GM23248 (cell line): ENCODE measurements at places on chromosomes 2 and 18.

GRCh38 chr2:79389481-79389880 is 123.4 kb upstream of the CTNNA2 start:
- no peaks in the 10 kb centered on the region for H3K4me1 ChIP-seq
- H3K36me3 ChIP-seq = no peaks in the 10 kb centered on the region
- DNase-seq = no peak
- no peak overlapping the region for H3K4me3 ChIP-seq

- H3K4me3 ChIP-seq = no peak overlapping the region
- H3K4me1 ChIP-seq = peaks cover 17% of the 10 kb centered on the region
- peaks cover 19% of the 10 kb centered on the region; the same call in 1 of the 2 replicates for H3K36me3 ChIP-seq
- no peaks in the 10 kb centered on the region for H3K27me3 ChIP-seq
- H3K27ac ChIP-seq = peak overlapping the region; percentile 60
Measured at GRCh38 chr2:46385786-46386577, 88.8 kb downstream of the EPAS1 start.

- no peak for DNase-seq
- no peak overlapping the region for H3K4me3 ChIP-seq
- no peaks in the 10 kb centered on the region for H3K27me3 ChIP-seq
- H3K27ac ChIP-seq = no peak overlapping the region
Measured at GRCh38 chr18:53025247-53025646, 685.2 kb downstream of the DCC start.

- DNase-seq = peak; percentile 43
- H3K36me3 ChIP-seq = no peaks in the 10 kb centered on the region
- peaks cover 38% of the 10 kb centered on the region for H3K4me1 ChIP-seq
- H3K27me3 ChIP-seq = no peaks in the 10 kb centered on the region
- no peak overlapping the region for H3K4me3 ChIP-seq
- peak overlapping the region; percentile 100 for H3K27ac ChIP-seq
Measured at GRCh38 chr2:31382452-31383120, 32.0 kb downstream of the XDH start.

DNA sequence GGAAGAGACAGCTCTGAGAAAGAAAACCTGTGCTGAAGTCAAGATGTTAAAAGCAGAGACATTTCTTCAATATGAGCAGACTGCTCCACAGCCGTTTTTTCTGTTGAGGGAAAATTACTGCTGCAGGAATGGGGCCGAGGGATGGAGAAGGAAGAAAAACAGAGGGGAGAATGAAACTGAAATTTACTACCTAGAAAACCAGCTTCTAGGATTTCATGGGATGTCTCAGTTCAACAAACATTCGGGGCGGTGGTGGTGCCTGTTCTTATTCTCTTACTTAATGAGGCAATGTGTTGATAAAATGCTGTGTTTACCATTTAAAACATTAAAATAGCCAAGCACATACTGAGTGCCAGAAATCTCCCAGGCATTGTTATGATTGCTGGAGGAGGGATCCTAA is 557.1 kb upstream of the MEX3C start:
- no peaks in the 10 kb centered on the region for H3K27me3 ChIP-seq
- H3K4me1 ChIP-seq = no peaks in the 10 kb centered on the region
- no peaks in the 10 kb centered on the region for H3K36me3 ChIP-seq
- no peak overlapping the region for H3K4me3 ChIP-seq
- no peak for DNase-seq

GRCh38 chr2:128160616-128161275 is 69.7 kb downstream of the UGGT1 start:
- no peaks in the 10 kb centered on the region for H3K4me1 ChIP-seq
- DNase-seq = no peak
- peaks cover 51% of the 10 kb centered on the region for H3K36me3 ChIP-seq
- no peak overlapping the region for H3K4me3 ChIP-seq
- no peaks in the 10 kb centered on the region for H3K27me3 ChIP-seq
- no peak overlapping the region for H3K27ac ChIP-seq

GRCh38 chr2:160379399-160379798 is 114.2 kb downstream of the RBMS1 start:
- H3K4me1 ChIP-seq = peaks cover 85% of the 10 kb centered on the region
- no peaks in the 10 kb centered on the region for H3K27me3 ChIP-seq
- H3K4me3 ChIP-seq = peak overlapping the region; percentile 34
- peak overlapping the region; percentile 88 for H3K27ac ChIP-seq
- DNase-seq = peak; percentile 81

- peaks cover 36% of the 10 kb centered on the region for H3K4me1 ChIP-seq
- no peaks in the 10 kb centered on the region for H3K27me3 ChIP-seq
- peak overlapping the region; percentile 36 for H3K4me3 ChIP-seq
- H3K27ac ChIP-seq = peak overlapping the region; percentile 89
- peak; percentile 97 for DNase-seq
Measured at GRCh38 chr2:238947920-238948710, 100.2 kb downstream of the TWIST2 start.

GRCh38 chr2:230267556-230267955 is 42.0 kb downstream of the SP140 start:
- no peaks in the 10 kb centered on the region for H3K36me3 ChIP-seq
- no peak overlapping the region for H3K4me3 ChIP-seq
- DNase-seq = no peak
- H3K4me1 ChIP-seq = no peaks in the 10 kb centered on the region
- H3K27ac ChIP-seq = no peak overlapping the region

GRCh38 chr2:222451224-222451674 is 26.9 kb downstream of the SGPP2 start:
- no peaks in the 10 kb centered on the region for H3K36me3 ChIP-seq
- no peak overlapping the region for H3K4me3 ChIP-seq
- no peak for DNase-seq

- H3K27ac ChIP-seq = no peak overlapping the region
- no peak for DNase-seq
- H3K27me3 ChIP-seq = no peaks in the 10 kb centered on the region
- H3K4me1 ChIP-seq = no peaks in the 10 kb centered on the region
- no peak overlapping the region for H3K4me3 ChIP-seq
Measured at GRCh38 chr18:43735570-43735969, 458.3 kb upstream of the SYT4 start.

- no peaks in the 10 kb centered on the region for H3K36me3 ChIP-seq
- H3K27me3 ChIP-seq = no peaks in the 10 kb centered on the region
- DNase-seq = no peak
- peaks cover 9% of the 10 kb centered on the region; the same call in 1 of the 2 replicates for H3K4me1 ChIP-seq
- H3K27ac ChIP-seq = no peak overlapping the region
Measured at GRCh38 chr2:70243806-70244584, 4.4 kb downstream of the TIA1 start.

GRCh38 chr2:208195531-208195930 is 5.7 kb upstream of the C2orf80 start:
- no peaks in the 10 kb centered on the region for H3K4me1 ChIP-seq
- H3K27ac ChIP-seq = no peak overlapping the region
- H3K4me3 ChIP-seq = no peak overlapping the region
- DNase-seq = peak; percentile 35

DNA sequence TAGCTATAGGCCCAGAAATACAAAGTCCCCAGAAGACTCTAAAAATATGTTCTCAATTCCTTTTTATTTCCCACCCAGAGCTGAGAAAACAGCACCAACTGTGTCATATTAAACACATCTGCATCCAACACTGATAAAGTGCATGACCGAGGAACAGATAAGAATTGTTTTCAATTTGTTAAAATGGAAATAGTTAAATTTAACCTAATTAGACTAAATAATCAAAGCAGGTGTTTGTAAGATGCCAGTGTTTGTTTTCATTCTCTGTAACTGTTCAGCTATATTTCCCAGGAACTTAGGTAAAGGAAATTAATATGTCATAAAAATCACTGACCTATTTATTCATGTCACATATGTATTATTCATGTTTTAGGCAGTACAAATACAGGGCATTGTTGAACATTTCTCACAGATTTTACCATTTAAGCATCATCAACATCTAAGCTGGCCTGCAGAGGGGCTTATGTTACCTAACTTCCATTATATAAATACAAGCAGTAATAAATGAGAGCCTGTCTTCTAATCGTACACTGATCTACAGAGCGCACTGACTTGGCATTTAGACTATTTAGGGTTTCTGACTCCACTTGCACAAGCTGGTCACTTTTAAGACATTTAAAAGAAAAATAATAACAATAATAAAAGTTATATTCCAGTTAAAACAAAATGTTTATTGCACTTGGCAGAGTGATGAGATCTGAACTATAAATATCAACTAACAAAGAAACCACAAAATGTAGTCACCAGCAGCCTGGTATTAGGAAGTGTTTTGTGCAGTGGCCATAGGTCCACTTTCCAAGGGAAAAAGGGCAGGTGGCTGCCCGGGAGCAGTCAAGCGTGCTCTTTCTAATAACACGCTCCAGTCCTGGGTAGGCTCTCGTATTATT is 86.6 kb upstream of the ZFP36L2 start:
- no peak overlapping the region for H3K27ac ChIP-seq
- H3K4me3 ChIP-seq = no peak overlapping the region
- peaks cover 24% of the 10 kb centered on the region for H3K4me1 ChIP-seq
- H3K27me3 ChIP-seq = no peaks in the 10 kb centered on the region
- DNase-seq = peak; percentile 73
- H3K36me3 ChIP-seq = no peaks in the 10 kb centered on the region

DNA sequence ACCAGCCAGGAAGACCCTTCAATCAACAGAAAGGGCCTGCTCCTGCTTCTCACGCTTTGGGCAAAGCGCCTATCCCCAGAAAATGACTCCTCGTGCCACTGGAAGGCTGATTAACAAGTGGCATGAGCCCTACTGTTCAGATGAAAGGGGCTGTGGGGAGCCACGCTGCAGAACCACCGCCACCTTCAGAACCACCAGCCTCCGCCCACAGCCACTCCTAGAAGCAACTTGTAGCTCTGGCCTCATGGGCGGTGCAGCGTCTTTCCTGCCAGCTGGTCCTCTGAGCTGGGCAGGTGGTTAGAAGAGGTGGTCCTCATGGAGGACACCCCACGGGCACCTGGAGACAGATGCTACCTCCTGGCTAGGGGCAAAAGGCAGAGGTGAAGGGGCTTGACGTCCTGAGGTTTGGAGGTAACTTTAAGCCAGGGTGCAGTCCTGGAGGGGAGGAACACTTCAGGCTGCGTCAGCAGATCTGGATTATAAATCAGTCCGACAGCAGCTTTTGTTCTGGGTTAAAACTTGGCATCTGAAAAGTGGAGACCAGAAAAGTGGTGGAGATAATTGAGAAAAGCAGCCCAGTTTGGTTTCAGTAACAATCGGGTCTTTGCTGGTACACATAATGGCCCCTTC is 861 bp upstream of the SEMA4C start:
- H3K4me3 ChIP-seq = peak overlapping the region; percentile 86
- no peak overlapping the region for H3K27ac ChIP-seq
- H3K27me3 ChIP-seq = no peaks in the 10 kb centered on the region
- peaks cover 15% of the 10 kb centered on the region for H3K4me1 ChIP-seq
- H3K36me3 ChIP-seq = no peaks in the 10 kb centered on the region

DNA sequence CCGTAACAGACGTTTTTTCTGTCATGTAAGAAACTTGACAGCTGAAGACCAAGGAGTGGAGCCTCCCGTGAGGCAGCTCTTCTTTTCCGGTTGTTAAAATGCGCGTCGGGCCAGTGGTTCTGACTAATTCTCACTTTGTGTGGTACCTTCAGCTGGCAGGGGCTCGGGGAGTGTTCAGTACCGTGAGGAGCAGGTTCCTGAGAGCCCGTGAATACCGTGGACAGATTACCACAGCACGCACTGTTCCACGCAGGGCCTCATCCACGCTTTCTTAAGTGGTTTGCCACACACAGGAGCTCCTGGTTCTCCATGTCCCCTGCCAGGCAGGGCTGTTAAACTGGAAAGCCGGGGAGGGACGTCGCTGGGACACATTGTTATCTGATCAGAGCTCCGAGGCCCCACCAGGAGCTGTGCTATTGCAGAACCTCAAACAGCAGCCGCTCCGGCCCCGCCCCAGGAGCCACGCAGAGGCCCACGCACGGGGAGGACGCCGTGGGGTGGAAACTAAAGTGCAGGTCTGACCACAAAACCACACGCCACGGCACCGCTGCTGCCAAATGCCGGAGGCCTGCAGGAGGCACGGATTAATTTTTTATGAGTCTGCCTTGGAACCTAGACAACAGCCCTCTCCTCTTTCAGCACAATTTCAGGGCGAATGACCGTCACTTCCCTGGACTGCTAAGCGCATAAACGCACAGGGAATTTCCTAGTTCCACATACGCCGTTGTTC is 43.3 kb downstream of the NFATC1 start:
- H3K36me3 ChIP-seq = no peaks in the 10 kb centered on the region
- H3K27ac ChIP-seq = no peak overlapping the region
- no peaks in the 10 kb centered on the region for H3K27me3 ChIP-seq
- H3K4me1 ChIP-seq = no peaks in the 10 kb centered on the region
- no peak for DNase-seq
- H3K4me3 ChIP-seq = no peak overlapping the region

GRCh38 chr2:108933691-108934117 is 55.3 kb downstream of the EDAR start:
- no peaks in the 10 kb centered on the region for H3K4me1 ChIP-seq
- H3K4me3 ChIP-seq = no peak overlapping the region
- no peak for DNase-seq
- H3K36me3 ChIP-seq = no peaks in the 10 kb centered on the region

- H3K4me3 ChIP-seq = no peak overlapping the region
- H3K27me3 ChIP-seq = no peaks in the 10 kb centered on the region
- no peak overlapping the region for H3K27ac ChIP-seq
Measured at GRCh38 chr2:212242724-212243123, 295.9 kb downstream of the ERBB4 start.

GRCh38 chr2:208556983-208557484 is 150.4 kb downstream of the PTH2R start:
- no peaks in the 10 kb centered on the region for H3K36me3 ChIP-seq
- no peaks in the 10 kb centered on the region for H3K27me3 ChIP-seq
- no peak for DNase-seq
- no peaks in the 10 kb centered on the region for H3K4me1 ChIP-seq
- no peak overlapping the region for H3K4me3 ChIP-seq
- no peak overlapping the region for H3K27ac ChIP-seq
